Cardiac septum (tissue), 1 donor: ENCODE measurements at places on chromosomes 2 and 18.

DNA sequence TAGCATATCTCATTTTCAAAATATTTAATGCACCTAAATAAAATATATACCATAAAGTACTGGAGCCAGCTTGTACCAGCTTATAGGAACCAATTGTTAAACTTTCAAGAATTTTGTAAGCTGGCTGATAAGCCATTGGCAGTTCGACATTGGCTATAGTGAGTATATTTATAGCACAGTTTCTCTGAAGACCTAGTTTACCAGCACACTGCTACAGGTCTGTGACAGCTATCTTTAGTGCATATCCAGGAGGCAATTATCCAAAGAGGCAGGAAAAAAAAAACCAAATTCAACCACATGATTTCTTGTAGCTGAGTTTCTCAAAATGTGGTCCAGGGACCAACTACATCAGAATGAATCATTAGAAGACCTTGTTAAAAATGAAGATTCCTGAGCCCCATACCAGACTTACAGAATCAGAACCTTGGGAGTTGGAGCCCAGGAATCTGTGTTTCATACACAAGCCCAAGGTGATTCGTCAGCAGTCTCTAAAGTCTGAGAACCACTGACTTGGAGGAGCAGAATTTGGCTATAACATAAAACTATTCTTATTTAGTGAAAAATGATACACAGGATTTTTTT is 279.0 kb upstream of the NRP2 start:
- DNase-seq, result no peak

DNA sequence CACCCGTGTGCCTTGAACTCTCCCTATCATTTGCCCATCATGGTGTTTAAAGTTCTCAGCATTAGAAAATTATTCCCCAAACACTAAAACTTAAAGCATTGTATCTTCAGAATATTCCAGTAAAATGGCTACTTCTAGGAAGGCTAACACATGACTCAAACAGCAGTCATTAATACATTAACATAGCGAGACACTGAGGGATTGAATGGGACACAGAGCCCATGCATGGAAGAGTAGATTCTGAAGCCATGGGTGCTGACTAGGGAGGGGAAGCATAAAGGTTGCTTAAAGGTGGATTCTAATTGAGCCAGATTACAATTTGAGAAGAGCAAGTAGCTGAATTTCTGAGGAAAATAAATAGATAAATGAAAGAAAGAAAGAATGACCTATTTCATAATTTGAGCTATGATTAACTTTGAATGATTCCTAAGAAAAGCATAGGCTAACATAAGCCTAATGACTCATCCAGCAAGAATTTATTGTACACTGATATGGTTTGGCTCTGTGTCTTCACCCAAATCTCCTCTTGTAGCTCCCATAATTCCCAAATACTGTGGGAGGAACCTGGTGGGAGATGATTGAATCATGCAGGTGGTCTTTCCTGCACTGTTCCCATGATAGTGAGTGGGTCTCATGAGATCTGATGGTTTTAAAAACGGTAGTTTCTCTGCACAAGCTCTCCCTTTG is 79.8 kb upstream of the PIK3C3 start:
- no peak for DNase-seq

GRCh38 chr2:180677200-180677599 is 303.2 kb upstream of the UBE2E3 start:
- no peak for DNase-seq

GRCh38 chr2:209511637-209512036 is 87.8 kb downstream of the MAP2 start:
- DNase-seq, result no peak

GRCh38 chr2:67251741-67252140 is 145.4 kb upstream of the ETAA1 start:
- no peak for DNase-seq

GRCh38 chr2:42638080-42638784 is 69.8 kb downstream of the MTA3 start:
- DNase-seq, result no peak

DNA sequence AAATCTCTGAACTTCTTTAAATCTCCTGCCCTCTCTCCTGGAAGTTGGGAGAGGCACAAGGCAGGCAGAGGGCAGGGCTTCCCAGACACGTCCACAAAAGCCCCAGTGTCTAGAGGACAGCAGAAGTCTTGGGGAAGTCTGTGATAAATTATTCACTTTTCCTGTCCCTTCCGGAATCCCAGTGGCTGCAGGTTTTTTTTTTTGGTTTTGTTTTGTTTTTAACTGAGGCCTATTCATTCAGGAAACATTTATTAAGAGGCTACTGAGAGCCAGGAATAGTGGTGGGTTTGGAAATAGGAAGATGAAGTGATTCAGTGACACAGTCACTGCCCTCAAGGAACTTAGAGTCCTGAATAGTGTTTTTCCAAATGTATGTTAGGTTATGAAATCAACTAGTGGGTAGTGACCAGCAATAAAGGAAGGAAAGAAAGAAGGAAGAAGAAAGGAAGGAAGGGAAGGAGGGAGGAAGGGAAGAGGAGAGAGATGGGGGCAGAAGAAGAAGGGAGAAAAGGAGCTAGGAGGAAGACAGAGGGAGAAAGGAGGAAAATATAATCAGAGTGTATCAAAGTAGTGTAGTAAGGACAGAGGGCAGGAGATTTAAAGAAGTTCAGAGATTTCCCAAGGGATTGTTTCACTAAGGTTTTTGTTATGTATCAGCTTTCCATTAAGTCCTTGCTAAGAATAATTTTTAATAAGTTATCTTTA is 98.9 kb upstream of the ZFP36L2 start:
- no peak for DNase-seq

DNA sequence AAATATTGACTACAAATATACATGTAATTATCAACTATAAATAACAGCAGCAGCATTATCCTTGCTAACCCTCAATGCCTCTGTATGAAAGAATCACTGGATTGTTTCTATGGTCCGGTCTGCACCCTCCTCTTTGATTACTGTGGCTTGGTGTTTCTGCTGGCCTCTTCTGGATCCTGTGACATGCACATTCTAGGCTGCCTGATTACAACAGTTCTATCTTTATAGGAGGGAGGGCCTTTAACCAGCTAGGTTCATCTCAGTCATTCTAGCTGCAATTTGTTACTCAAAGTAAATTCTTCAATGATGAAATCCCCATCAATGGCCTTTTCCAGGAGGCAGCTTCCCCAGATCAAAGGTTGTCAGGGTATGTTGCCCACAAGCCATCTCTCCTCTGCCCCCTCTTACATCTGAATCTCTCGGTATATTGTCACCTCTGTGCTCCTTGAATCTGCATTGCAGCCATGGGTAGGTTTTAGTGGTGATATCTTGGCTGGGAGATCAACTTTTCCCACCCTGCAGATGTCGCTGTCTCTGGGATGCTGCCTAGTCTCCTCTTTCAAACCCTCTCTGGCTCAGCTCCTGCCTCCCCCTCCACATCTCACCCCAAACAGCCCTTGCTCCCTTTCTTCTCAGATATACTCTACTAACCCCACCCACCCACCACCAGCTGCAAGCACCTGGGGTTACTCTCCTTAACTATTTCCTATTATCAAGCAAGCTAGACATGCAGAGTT is 106.2 kb upstream of the BZW1 start:
- no peak for DNase-seq

DNA sequence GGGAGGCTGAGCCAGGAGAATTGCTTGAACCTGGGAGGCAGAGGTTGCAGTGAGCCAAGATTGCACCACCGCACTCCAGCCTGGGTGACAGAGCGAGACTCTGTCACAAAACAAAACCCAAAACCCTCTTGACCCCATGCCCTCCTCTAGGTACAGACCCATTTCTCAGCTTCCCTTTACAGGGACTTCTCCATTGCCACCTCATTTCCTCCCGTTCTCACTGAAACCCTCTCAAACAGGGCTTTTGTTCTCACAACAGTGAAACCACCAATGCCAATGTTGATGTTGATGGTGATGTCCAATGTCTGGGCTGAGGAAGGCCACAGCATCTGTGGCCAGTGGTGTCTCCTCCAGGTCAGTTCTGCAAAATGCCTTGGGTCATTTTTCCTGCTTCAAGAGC is 69.0 kb upstream of the ZCCHC2 start:
- DNase-seq, result no peak
